ENCODE measurements at places on chromosomes 7 and 10.

DNA sequence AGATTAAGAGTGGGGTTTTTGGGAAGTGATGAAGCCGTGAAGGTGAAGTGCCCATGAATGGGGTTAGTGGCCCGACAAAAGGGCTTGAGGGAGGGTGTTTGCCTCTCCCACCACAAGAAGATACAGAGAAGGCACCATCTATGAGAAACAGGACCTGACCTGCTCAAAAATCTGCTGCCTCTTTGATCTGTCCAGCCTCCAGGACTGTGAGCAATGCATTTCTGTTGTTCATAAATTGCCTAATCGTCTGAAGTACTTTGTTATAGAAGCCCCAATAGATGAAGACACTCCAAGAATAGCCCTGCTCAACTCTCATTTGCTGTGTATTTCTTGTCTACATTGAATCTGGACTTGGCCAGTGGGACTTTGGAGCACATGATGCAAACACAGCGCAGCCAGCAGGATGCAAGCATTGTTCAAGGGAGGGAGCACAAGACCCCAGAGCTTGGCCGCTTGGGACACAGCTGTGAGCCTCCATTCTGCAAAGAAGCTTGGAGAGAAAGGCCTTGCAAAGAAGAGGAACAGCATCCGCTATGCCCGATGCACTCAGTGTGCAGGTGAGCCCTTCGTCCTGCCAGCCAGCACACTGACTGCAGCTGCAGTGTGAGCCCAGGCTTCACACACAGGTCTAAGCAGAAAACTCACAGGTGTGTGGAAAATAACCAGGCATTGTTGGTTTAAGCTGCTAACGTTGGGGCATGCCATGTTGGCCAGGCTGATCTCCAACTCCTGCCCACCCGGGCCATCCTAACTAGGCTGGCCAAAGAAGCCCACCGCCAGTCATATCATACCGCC, 73.2 kb upstream of the KLF6 start:
- no peak for DNase-seq

DNA sequence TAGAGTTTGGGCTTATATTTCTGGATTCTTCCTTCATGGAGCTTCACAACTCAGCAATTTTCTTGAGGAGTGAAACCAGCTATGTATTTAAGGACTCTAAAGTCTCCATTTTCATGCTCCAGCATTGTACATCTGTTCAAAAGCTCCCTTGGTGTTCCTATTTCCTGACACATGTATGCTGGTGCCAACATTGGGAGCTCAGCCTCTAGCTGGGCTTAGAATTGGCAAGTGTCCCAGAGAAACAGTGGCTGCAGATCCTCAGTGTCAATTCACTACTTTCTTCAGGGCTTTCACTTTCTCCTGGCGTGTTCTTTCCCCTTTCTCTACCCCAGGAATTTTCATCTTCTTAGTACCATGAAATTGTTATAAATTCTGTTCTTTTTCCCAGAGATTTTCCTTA, 103.1 kb downstream of the ZNF467 start:
- peak; percentile 34 for DNase-seq

DNA sequence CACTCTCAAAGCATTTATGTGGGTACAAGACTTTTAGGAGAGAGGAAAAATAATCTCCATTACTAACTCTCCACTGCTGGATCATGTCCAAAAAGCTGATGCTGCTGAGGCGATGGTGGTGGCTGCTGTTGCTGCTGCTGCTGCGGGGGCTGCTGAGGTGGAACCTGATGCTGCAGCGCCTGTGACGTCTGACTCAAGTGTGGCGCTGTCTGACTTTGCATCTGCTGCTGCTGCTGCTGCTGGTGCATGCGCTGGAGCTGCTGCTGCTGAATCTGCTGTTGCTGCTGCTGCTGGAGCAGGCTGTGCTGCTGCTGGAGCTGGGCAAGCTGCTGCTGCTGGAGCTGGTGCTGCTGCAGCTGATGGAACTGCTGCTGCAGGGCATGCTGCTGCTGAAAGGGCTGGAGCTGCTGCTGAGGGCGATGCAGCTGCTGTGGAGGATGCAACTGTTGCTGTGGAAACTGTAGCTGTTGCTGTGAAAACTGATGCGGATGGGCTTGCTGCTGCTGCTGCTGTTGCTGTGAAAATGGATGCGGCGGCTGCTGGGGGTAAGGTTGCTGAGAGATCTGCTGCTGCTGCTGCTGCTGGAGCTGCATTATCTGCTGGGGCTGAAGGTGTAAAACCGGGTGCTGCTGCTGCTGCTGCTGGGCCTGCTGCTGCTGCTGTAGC, 34.5 kb downstream of the PAXIP1 start:
- no peak for DNase-seq

DNA sequence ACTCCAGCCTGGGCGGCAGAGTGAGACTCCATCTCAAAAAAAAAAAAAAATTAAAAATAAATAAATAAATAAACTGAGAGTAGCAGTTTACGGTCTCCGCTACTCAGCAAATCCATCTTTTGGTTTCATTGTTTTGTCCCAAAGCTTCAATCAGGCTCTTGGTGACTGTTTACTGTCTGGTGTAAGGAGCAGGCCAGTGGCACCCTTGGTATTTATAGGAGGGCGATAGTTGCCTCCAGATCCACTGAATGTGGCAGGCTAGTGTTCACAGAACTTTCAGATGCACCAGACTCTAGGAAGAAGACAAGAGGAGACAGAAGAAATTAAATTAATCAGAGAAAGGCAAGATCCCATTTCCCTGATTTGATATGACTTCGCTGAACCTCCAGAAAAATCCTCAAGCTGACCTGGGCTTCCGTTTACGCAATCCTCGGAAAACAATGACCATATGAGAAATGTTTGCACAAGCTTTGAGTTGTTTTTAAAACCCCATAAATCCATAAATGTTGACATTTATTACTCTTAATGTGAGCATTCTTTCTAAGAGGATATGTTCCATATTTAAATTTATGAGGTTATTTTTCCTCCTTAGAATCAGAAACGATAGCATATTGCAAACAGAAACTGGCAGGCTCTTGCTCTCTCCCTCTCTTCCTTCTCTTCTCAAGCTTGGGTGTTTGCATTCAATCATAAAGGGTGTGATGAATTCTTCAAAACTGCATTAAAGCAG, 7.1 kb upstream of the MUC3A start:
- no peak for DNase-seq

- DNase-seq, result no peak
Observed at GRCh38 chr10:68007356-68007755, 67.7 kb downstream of the HERC4 start.

GRCh38 chr10:91146146-91146545, 74.3 kb upstream of the PCGF5 start:
- DNase-seq, result no peak

- DNase-seq, result no peak
Observed at GRCh38 chr7:156157409-156158012, 345.2 kb upstream of the SHH start.
